ENCODE measurements at places on chromosomes 3 and 15.
A peak's percentile ranks its signal among the peaks of the same experiment; 100 is the strongest.

DNA sequence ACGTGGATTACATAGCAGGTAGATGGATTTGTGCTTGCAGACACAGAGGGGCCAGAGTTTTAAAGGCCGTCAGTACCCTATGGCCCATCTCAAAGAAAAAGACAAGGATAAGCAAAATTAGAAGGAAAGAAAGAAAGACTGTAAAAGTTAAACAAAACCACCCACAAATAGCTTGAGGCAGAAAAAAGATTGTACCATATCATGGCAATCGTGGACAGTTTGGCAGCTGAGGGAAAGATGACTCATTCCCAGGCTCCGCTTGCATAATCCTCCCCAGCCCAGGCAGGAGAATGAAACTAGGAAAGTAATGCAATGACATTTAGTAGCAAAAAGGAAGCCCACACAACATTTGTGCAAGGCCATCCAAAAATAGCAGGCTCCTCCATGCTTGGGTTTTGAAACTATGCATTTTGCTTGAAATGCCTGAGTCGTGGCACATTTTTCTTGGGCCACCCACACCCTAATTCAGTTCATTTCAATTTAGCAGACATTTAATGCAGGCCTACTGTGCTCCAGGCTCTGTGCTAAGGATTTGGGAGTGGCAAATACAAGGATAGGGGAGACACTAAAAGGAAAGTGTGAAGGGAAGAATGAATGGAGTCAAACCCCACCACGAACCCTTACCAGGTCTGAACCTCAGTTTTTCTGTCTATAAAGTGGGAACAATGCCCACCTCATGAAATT, 40.9 kb upstream of the SMAD3 start:
- peak; percentile 72 for DNase-seq

DNA sequence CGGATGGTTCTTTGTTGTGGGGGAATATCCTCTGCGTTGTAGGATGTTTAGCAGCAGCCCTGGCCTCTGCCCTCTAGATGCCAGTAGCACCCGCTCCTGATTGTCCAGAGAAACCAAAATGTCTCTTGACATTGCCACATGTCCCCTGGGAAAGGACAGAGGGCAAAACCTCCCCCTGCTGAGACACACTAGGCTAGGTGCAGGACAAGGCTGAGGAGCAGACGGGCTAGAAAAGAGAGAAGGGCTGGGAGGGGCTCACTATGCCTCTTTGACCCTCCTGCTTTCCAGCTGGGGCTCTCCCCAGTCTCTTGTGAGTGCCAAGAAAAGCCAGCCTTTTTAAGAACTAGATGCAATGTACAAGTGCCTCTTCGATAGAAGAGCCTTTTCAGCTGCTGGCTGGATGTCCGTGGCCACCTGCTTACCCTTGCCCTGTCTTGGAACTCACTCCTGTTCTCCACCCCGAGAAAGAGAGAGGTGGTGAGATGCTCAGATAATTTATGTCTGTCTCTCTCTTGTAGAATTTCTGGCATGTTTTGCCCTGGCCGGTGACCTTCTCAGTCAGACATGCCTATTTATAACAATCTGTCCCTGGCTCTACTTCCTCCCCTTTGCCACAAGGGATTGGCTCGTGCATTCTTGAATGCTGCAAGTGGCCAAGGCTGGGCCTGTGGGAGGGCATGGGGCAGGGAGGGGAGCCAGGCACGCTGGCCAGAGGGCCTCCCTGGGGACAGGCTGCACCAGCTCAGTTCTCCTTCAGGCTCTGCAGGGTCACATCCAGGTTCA, 142.6 kb downstream of the RPLP1 start:
- peak; percentile 81 for DNase-seq

- peak; percentile 55 for DNase-seq
These were observed 48.7 kb downstream of the COL8A1 start for GRCh38 chr3:99686955-99687612.

- DNase-seq = no peak
These were observed 1060.8 kb downstream of the ROBO1 start for GRCh38 chr3:78706906-78707523.

DNA sequence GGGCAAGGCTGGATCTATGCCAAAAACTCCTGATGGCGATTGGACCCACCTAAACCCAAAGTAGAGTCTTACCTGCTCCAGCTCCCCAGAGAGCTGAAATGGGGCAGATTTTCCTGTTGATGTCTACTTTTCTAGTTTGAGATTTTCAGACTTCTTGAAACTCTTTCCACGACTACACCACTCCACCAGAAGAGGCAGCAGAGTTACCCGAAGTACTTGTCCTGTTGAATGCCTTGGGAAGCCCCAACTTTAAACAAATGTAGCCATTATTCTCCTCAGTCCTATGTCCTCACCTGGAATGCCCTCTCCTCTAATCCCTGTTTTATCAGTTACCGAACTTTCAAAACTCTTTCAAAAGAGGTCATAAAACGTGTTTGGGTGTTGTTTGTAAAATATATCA, 843.8 kb downstream of the VGLL3 start:
- no peak for DNase-seq

GRCh38 chr3:62451211-62451887, 78.0 kb upstream of the FEZF2 start:
- DNase-seq = no peak

DNA sequence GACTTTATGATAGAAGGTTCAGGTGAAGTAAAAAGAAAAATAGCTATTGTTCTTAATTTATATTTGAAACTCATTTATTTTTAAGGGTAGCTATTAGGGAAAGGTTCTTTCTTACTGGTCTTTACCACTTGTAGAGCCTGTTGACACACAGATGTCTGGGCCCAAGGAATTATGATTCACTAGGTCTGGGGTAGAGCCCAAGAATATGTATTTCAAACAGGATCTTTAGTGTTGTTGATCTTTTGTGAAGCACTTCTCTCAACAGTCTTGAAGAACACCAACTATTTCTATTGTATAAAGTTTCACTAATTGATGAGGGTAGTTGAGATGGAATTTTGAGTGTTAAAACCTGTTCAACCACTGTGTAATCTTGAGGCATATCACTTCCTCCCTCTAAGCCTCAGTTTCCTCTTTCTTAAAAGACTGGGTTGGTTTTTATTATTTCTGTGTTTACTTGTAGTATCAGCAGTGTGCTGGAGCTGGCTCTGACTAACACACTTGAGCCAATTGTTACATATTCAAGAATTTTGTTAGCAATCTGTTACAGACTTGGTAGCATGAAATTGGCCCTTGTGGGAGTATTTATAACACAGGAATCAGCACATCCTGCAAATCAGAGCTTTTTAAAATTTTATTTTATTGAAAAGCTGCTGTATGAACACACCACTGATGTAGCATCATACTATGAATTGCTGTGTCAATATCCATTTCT, 155.9 kb downstream of the RBMS3 start:
- DNase-seq = no peak

DNA sequence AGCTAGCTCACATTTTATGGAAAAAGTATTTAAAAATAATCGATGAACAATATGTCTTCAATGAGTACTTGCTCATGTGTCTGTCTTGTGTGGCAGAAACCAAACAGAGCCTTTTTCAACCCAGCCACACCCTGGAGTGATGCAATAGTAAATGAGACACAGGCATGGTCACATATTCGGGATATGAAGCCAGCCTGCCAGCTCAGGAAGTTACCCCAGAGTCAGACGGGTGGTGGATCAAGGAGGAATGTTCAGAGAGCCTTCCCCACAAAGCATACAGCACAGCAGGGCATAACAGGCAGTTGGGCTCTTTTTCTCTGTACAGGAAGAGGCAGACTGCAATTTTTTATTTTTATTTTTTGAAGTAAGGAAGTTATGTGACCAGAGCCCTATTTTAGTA, 27.3 kb downstream of the LARP6 start:
- no peak for DNase-seq

DNA sequence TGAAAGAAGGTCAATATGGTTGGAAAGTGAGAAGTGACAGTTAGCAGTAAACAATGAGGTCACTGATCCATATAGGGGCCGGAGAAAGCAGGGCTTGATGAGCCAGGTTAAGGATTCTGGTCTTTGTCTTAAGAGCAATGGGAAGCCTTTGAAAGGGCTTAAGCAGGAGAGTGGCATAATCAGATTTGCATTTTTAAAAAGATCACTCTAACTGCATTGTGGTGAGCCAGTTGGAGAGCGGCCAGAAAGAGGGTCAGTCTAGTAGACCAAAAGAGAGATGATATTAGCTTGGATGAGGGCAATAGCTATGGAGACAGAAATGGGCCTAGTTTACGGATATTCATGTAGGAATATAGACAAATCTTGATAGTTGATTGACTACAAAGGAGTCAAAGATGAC, 46.6 kb downstream of the CPNE4 start:
- DNase-seq = no peak

GRCh38 chr15:82305621-82306048, 43.0 kb downstream of the SAXO2 start:
- DNase-seq = no peak

DNA sequence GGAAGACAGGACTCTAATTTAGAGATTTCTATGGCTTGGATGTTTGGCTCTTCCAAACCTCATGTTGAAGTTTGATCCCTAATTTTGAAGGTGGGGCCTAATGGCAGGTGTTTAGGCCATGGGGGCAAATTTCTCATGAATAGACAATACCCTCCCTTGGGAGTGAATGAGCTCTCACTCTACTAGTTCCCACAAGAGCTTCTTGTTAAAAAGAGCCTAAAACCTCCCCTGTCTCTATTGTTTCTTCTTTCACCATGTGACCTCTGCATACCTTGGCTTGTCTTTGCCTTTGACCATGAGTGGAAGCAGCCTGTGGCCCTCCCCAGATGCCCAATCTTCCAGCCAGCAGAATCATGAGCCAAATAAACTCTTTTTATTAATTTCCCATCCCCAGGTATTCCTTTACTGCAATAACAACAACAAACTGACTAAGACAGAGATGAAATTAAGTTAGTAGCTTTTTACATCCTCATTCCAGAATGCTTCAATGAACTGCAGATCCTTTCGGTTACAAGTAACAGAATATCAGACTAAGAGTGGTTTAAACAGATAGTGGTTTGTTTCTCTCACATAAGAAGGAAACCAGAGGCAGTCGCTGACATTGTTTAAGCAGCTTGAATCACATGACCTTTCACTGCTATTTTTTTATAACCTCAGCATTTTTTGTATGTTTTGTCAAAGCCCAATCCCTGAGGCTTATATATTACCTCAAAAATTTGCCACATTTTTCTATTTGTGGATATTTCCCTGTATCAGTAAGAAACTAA, 1013.3 kb upstream of the SEMA6D start:
- no peak for DNase-seq

DNA sequence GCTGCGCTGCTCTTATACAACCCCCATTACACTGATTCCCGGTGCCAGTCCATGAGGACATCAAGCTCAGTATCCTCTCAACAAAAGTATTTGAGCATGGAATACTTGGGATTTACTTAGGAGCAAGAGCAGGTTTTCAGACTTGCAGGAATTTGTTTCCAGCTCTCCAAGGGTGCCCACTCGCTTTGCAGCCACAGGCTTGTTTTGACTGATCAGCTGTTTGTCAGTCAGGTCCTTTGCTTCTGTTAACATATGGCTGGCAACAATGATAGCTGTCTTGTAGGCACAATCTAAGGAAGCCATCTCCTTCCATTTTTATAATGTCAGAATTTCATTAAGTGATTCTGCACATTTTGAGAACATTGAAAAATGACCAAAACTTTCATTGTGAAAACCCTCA, 38.2 kb upstream of the MCF2L2 start:
- DNase-seq = no peak

DNA sequence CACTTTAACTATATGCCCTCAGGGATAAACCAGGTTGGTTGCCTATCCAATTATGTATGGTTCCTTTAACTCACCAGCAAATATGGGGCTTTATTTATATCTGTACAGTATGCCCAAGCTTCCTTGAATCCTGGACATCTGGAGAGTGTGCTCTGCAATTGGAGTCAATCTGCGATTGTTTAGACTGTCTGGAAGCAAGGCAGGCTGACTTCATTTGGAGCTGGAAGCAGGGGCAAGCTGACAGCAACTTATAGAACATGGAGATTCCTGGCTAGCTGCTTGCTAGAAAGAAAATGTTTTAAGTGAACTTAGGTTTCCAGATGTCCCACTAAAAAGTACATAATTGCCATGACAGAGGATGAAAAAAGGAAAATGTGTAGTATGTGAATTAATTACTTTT, 63.7 kb upstream of the TPRG1 start:
- no peak for DNase-seq

DNA sequence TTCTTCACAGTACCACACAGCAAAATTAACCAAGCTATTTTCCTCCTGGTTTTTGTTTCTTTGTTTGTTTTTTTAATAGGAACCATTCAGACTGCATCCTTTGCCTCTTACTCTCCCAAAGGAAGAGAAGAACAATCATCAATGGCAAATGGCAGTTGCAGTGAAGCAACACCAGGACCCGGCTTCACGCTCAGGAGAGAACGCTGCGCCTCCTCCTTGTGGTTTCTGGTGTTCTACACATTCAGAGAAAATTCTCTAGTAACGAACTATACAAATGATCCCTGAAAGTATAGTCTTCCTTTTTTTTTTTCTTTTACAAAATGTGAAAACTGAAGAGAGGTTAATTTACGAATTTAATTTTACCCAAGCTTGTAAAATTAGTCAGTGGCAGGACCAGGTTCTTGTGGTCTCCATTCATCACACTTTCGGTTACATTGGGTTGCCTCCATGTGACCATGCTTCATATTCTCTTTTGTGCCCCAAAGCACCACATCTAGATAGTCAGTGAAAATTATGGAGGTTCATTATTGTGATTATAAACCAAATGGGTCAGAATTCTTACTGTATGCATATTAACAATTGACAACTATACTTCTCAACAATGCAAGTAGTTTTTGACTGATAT, 10.6 kb upstream of the MINDY2 start:
- no peak for DNase-seq

DNA sequence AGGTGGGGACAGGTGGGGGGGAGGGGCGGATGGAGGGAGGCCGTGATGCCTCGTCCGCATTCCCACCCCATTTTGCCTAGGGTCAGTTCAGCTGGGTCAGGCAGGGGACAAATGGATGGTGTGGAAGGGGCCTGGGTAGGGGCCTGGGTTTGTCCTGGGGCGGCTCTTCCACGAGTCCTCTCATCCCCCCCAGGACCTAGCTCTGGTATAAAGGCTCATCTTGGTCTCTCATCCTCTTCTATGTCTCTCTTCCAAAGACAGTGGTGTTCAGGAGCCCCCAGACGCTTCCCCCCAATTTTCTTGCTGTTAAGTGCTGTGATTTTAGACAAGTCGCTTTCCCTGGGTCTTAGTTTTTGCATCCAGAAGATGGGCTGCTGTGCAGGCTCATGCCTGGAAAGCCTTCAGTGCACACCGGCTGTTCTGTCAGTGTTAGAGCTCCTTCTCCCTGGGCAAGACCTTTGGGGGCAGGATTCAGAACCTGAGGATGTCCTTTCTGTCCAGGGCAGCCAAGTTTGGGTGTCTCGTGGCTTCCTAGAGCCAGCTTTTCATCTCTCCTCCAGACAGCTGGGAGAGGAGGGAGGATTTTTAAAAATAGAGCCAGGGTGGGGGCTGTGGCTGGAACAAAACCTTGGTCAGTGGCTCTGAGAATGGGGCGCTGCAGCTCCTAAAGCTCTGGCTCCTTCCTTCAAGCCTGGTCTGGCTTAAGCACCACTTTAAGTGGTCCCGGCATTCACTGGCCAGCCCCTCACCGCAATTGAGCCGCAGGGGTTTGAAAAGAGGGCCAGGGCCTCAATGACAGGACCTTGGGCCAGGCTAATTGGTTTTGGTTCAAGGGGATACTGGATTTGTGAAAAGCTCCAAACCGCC, 37.7 kb upstream of the POLG start:
- DNase-seq = no peak

GRCh38 chr3:111874177-111874820, 15.2 kb downstream of the PHLDB2 start:
- DNase-seq = no peak
